ENCODE measurements at places on chromosomes 1 and 21.

GRCh38 chr1:109385417-109385816 is 12.3 kb downstream of the SORT1 start:
- DNase-seq, result no peak

GRCh38 chr21:42653231-42654061 is at the start of gene PDE9A:
PDE9A (plus strand) TSS chr21:42653621; CDS start chr21:42653815, 194 bp downstream.
- peak; percentile 22 for DNase-seq

- no peak for DNase-seq
Observed at GRCh38 chr1:64471218-64472039, 1.5 kb downstream of the CACHD1 start.

DNA sequence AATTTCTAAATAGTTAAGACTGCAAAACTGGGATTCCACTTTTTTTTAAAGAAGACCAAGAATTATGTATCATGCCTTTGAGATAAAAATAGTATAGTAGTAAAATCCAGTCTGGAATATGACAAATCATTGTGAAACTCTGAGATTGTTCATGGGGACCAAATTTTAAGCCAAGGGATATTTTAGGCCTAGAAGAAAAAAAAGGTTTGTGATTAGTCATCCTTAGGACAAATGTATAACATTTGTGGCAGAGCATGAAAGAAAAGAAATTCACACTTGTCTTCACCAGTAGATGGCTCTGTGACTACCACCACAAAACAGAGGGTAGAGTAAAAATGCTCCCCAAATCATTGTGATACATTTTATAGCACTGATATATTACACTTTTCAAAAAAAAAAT is 226.1 kb downstream of the KCTD3 start:
- DNase-seq, result no peak

- DNase-seq, result no peak
Observed at GRCh38 chr1:181097242-181097641, 8.7 kb downstream of the IER5 start.

GRCh38 chr1:192698731-192699130 is 62.8 kb downstream of the RGS13 start:
- no peak for DNase-seq

- DNase-seq, result no peak
Observed at GRCh38 chr1:12502336-12503109, 115.5 kb downstream of the DHRS3 start.

- DNase-seq, result no peak
Observed at GRCh38 chr1:93680076-93680419, 1.6 kb downstream of the BCAR3 start.

DNA sequence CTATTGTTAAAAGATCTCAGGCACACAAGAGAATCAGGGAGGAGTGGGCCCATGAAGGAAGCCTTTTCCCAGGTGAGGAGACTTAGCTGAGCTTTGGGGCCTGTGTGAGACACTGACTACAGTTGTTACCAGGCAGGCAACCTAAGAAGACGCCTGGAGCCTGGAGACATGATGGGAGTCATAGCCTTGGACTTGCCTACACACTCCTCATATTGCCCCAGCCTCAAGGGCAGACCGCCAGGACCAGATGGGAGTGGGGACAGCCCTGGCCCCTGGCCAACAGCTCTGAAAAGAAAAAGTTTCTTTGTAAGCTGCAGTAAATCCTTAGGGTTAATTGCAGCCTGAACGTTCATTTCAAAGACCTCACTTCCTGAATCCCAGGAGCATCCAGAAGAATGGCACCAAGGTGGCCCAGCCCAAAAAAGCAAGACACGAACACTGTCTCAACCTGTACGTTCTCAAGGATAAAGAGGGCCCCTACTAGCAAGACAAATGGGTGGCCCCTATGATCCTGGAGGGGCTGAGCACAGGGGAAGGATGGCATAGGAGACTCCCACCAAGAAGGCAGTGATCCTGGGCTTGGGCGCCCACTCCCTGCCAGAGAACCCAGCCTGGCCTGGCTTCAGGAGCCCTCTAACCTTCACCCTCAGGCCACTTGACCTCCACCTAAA is 33.2 kb upstream of the BTG2 start:
- DNase-seq, result no peak

GRCh38 chr21:32496568-32496967 is 84.1 kb downstream of the EVA1C start:
- no peak for DNase-seq

DNA sequence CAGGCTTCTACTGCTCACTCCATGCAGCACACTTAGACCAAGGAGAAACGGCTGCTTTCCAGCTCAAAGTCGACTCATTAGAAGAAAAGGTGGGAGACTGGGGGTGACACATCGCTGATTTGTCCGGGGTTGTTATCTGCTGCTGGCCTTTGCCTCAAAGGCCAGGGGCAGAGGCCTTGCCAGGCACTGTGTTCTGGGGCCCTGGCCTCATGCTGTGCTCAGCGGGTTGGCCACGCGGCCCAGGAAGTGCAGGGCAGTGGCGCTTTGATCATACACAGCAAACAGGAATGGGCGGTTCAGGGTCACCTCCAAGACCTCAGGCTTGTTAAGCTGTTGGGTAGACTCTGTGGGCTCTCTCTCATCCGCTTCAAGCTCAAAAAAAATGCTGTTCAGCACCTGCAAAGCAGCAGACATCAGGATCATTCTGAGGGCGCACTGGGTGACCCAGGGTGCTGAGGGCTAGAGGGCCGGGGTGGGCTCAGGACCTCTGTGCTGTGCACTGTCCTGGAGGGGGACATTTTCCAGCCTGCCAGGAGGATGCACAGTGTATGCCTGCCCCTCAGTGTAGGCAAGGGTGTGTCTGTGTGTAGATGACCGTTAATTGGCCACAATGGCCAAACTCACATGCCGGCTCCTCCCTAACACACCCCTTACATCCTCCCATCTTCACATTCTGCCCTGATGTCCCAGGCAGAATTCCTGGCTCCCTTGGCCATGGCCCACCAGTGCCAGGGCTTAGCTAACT is 10.8 kb downstream of the AGT start:
- no peak for DNase-seq

DNA sequence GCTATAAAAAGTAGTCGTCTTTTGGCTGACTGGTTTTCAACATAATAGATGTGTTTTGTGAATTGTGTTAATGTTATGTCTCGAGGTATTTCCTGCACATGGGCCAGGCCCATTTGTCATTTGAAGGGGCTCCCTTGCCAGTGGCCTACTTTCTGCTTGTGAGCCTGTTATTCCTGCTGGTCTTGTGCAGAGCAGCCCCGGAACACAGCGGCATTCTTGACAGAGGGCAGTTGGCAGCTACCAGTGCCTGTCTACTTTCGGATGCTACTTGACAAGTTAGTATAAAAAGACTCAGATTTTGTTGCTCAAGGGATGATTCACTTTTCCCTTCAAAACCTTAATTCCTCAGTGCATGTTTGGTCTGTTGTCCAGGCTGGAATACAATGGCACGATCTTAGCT is 28.5 kb downstream of the PGM1 start:
- no peak for DNase-seq

DNA sequence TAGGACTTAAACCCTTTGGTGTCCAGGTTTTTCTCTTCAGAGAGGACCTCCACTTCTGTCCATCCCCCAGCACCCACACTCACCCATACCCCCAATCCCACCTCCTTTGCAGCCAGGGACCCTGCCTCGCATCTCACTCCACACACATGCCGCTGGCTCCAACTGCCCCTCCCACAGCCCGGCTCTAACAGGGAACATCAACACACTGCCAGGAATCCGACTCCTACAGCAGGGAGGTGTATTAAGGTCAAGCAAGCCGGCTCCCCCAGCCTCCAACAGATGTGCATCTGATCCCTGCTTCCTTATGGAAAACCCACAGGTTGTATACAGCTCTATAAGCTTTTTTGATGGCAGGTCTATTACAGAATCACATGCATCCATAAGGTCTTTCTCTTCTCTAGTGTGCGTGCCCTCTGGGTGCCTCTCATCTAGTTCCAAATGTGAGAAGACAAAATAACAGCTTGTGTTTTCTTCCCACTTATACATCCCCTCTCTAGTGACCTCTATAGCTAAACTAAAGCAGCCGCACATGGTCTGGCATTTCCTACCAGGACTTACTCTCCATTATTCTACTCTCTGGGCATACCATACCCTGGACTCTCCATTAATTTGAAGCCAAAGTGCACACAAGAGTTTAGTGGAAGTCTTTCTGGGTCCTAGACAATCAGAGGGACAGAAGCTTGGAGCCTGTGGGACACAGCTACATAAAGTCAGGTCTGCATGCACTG is 16.3 kb downstream of the PIK3C2B start:
- no peak for DNase-seq

GRCh38 chr1:20190256-20191160 is 4.2 kb upstream of the PLA2G2C start:
- DNase-seq, result no peak

DNA sequence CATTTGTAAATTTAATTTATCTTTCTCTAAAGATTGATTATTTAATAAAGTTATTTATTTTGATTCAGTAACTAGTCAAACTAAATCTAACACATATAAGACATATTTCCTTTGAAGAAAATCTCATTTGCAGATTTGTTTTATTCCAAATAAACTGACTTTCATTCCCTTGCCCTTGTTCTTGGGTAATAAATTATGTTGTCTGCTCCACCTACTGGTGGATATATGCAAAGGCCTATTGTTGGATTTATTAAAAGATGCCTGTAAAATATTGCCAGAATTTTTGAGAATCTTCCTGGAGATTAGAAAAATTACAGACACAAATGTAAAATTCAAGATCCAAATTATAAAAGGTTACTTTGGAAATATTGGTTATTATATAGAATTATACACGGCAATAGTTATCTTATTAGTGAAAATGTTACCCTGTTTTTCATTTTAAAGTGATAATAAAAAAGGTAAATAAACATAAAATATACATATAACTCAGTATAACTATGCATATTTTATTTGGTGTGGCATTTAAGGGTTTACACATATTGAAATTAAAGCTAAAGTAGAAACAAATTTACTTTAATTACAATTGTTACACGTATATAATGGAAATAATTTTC is 116.1 kb downstream of the SPATA17 start:
- DNase-seq, result no peak

GRCh38 chr1:91601554-91602376 is 101.1 kb downstream of the CDC7 start:
- DNase-seq, result no peak

DNA sequence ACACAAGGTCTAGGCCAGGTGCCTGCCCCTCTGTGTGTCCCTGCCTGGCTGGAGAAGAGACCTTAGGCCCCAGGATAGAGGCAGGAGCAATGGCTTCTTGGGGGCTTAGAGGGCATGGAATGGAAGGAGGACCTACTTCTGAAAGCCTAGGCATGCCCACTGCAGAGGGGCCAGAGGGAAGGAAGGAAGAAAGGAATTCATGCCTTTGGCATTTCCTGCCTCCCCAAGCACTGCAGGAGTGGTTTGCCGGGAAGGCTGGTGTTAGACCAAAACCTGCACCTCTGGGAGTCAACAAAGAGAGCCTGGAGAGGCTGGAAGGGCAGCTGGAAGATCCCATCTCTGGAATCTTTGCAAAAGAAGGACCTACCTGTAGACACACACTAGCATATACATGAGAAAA is 50.7 kb upstream of the KCNE2 start:
- no peak for DNase-seq

- DNase-seq, result no peak
Observed at GRCh38 chr1:219927956-219928790, at the start of gene SLC30A10. SLC30A10 (minus strand) TSS chr1:219928557; CDS start chr1:219928440, 117 bp downstream.

DNA sequence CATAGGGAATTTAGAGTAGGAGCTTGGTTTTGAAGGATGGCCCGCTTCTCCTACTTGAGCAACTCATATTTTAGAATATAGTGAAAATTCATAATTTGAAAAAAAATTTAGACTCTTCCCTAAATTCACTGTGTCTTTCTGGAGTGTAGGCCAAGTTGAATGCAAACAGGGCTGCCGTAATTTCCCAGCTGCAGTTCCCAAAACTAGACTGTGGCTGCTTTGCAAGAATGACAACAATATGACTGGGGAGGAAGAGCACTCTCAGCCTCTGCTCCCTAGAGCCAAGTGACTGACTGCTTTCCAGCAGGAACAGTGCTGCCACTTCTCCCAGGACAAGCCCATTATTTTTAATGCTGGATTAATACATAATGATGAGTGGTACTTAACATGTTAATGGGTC is 209.0 kb downstream of the RHOU start:
- DNase-seq, result no peak

DNA sequence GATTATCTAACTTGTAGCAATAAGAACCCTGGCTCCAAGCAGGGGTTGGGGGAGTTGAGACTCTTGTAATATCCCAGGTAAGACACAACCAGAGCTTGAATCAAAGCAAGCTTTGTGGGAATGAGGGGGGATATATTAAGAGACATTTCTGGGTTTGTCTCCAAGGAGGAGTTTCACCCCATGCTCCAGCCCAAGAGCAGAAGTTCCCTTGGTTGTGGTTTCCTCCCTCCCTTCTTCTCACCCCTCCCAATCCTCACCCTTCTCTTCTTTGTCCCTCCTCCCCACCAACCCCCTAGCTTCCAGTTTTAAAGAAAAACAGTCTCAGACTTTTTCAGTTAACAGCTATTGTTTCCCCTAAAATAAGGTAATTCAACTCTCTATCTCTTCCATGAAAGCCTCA is 11.9 kb downstream of the TRAF3IP3 start:
- DNase-seq, result peak; percentile 30

- DNase-seq, result peak; percentile 72
Observed at GRCh38 chr1:19468397-19468956, 16.9 kb downstream of the CAPZB start.

GRCh38 chr1:196063294-196063693 is 544.9 kb downstream of the KCNT2 start:
- no peak for DNase-seq

DNA sequence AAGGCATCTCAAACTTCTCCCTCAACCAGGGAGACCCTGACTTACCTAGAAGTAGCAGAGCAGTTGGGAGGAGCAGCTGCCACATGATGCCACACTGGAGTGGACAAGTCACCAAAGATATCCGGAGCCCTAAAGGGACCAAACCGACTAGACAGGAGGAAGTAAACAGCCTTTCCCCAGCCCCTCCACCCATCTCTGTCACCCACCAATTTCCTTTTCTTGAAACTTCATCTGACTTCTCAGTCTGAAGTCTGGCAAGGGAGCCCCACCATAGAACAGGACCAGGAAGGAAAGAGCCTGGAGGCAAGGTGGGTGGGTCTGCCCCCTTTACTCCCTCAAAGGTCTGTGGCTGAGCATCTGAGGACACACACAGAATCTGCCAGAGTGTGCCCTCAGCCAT is at the start of gene FCGR3A:
TSS of gene FCGR3A (minus strand) at position 167 of the 400 bp plus-strand sequence. CDS start at position 85, 82 bp downstream.
- peak; percentile 46 for DNase-seq

- DNase-seq, result no peak
Observed at GRCh38 chr1:239098400-239099037, 287.8 kb upstream of the CHRM3 start.

DNA sequence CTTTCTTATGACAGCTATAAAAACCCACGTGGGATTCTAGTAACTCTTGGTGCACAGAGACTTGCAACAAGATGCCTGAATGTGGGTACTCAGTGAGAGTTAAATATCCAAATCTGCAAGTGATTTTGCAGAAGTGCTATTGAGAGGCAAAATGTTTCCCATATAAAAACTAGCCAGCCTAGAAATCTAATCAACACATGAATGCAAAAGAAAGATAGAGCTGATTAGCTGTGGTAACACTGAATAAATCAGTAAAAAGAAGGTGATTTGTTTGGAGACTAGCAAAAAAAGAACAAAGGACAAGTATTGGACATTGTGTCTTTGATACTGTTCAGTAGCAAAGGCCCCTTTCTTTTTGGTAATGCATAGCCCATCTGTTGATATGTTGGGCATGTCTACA is 213.7 kb upstream of the SGIP1 start:
- DNase-seq, result no peak

GRCh38 chr1:38612951-38613350 is 246.6 kb downstream of the RRAGC start:
- DNase-seq, result no peak

GRCh38 chr1:54227891-54228310 is 27.9 kb downstream of the MRPL37 start:
- DNase-seq, result no peak
